CD4-positive, CD25-positive, alpha-beta regulatory T cell (primary cell): ENCODE measurements at places on chromosomes 16 and 17. TPM values are rescaled to one million over a fixed set of nuclear protein-coding genes. Genes with fewer than 3 reads are reported as not detected.

DNA sequence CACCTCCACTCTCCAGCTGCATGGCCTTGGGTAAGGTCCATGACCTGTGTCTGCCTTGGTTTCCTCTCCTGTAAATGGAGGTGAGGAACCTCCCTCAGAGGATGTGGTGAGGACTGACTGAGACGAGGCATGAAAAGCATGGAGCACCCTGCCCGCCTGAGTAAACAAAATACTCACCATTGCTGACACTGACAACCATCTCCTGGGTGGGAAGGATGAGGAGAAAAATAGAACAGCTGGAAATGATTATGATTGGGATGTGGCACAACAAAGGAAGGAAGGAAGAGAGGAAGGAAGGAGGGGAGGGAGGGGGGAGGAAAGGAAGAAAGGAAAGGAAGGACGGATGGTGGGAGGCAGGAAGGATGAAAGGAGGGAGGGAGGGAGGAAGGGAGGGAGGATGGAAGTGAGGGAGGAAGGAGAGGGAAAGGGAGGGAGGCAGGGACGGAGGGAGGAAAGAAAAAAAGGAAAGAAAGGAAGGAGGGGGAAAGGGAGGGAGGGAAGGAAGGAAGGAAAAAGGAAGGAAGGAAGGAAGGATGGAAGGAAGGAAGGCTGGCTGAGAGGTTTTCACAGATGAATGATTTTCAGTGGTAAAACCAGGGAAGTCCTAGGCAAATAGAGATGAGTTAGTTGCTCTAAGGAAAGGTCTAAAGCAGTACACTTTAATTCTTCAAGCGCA, 276.5 kb upstream of the XYLT1 start:
- no peak for DNase-seq

Gene TNK1
- 4.8 TPM for total RNA-seq

Gene CIBAR2
- not detected for total RNA-seq

Gene FAM171A2
- total RNA-seq = 0.25 TPM

GRCh38 chr17:48915459-48916282, 7.5 kb downstream of the UBE2Z start:
- peak; percentile 66 for DNase-seq

Gene C16orf92
- total RNA-seq = not detected

DNA sequence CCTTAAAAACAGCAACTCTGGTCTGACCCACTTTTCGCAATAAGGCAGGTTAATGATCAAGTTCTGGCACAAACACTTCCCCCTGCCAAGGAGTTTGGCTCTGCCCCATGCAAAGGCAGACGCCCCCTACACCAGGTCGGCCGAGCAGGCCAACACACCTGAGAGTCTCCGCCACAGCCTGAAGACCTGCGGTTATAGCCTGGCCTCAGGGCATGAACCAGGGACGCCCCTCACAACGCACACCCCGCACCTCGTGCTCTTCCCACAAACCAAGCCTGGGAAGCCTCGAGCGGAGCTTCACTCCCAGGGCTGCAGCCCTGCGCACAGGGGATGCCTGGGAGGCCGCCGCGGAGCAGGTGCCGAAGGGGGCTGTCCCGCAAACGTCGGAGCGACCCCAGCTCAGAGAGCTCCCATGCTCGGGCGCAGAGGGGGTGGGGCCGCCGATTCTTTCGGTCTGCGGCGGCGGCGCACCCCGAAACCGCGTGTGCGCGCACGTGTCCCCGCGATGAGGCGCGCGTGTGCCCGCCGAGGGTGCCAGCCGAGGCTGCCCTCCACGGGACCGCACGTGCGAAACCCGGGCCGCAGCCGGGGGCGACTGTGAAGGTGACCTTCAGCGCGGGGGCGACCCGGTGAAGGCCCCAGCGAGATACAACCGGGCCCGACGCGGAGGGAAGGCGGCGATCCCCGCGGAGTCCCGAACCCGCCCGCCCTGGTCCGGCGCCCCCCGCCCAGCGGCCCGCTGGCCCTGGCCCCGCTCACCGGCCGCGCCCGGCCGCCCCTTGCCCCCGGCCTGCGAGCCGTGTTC, 559 bp downstream of the CLUH start:
- peak; percentile 19 for DNase-seq

Gene CCL3
- total RNA-seq = not detected

GRCh38 chr17:81164371-81165245, 699 bp upstream of the PVALEF start:
- DNase-seq = no peak

Gene ATXN1L
- 46.8 TPM for total RNA-seq

Gene PIPOX
- 3.9 TPM for total RNA-seq

Gene ABCC6
- not detected for total RNA-seq

DNA sequence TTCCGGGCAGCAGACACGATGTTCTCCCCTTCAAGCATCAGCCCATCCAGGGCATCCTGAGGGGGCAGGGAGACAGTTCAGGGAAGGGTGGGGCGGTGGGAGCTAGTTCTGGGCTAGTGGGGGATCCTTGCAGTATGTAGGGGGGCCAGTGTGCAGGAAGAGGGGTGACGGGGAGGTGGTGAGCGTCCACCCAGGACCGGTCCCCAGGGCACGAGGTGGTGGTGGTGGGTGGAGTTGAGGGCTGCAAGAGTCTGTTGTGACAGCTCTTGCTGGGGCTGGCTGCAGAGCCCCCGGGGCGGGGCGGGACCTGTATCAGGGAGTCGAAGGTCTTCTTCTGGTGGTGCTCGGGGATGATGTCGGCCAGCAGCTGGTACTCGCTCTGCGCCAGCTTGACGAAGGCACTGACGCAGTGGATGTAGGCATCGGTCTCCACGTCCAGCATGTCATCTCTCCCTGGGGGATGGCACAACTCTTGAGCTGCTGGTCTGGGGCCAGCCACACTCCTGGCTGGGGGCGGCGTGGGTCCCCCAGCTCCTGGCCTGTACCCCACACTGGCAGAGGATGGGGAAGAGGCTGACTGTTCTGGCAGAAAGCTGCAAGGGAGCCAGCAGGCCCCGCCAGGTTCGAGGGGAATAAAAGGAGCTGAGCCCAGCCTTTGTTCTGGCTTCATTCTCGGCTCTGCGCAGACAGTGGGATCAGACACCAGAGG, 10.0 kb downstream of the ZACN start:
- DNase-seq = no peak

GRCh38 chr17:19237389-19238166, 412 bp downstream of the EPN2 start:
- no peak for DNase-seq

DNA sequence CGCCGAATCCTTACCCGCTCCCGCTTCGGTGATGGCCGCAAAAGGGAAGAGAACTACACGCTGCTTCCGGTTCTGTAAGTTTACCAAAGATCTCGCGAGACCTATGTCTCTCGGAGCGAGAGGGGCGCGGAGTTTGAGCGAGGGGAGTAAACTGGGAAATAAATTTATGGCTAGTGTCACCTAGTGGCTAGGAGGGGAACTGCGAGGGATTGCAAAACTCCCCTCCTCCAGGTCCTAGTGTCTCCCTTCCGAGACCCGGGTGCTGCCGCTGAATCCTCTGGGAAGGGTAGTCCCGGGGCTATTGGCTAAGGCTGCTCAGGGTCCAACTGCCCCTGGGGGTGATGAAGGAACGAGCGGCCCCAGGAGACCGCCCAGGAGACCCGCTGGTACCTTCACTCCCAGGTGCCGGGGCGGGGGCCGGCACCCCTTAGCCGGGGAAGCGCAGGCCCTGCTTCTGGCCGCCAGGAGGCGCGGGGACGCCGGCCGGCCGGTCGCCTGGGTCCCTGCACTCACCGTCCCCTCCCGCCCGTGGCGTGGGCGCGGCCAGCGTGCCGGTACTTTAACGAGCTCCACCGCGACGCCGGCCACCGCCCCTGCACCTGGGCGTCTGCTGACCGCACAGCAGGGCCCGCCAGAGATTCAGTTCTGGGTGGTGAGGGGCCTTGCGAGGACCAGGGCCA, at the start of gene RPL26:
Gene RPL26 (minus strand): TSS at position 51 of the 680 bp plus-strand sequence. CDS start 883 bp downstream, outside the sequence.
- DNase-seq = peak; percentile 97

GRCh38 chr16:81716478-81717225, 62.4 kb upstream of the PLCG2 start:
- DNase-seq = peak; percentile 31

GRCh38 chr17:35666070-35666469, 65.4 kb upstream of the RASL10B start:
- no peak for DNase-seq

DNA sequence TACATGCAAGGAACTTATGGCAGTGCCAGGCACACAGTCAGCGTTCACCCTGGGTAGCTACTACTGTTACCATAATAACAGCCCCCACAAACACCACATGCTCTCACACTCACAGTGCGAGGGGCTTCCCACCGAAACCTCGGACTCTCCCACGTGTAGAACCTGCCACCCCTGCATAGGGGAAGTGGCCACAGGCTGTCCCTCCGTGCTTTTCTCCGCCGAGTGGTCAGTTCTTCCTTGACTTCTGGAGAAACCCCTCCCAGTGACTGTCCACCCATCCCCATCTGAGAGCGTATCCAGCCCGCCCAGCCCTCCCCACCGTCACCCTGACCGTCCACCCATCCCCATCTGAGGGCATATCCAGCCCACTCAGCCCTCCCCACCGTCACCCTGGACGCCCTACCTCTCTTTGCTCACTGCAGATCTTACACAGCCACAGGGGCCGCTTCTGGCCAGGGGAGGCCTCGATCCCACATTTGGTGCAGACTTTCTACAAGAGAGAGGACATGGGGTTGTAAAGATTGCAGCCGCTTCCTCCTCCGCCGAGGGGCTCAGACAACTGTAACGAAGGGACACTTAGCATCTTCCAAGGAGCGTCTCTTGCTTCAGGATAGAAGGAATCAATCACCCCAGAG, 71.1 kb downstream of the RPH3AL start:
- no peak for DNase-seq
